ENCODE measurements at places on chromosomes 4 and X.

DNA sequence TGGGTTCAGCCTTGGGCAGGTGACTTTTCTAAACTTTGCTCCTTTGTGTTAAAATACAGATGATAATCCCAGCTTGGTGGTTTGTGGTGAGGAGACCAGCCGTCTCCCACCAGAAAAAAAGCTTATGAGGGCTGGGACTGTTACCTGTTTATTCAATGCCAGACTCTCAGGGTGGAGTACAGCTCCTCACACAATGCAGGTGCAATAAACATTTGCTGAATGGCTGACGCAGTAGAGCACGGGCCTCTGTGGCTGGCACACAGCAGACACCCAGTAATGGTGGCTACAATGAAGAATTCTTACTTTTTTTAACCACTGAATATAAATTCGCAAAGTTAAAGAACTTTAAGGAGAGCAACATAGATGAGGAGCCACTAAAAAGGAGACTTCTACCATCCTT, 30.2 kb downstream of the BEND4 start:
- no peak for DNase-seq

DNA sequence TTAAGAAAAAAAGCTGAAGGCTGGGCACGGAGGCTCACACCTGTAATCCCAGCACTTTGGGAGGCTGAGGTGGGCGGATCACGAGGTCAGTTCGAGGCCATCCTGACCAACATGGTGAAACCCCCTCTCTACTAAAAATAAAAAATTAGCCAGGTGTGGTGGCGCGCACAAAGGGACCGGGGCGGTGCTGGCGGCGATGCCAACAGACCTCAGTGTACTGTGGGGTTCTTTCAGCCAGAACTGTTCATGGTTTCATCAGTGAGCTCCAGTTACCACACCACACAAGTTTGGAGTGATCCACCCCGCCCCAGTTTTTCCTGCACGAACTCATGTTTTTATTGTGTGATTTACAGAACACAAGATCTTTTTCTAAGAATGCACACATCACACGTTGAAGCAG, 21.2 kb upstream of the IRAK1 start:
- DNase-seq, result no peak

GRCh38 chr4:84277923-84278322, 221.2 kb downstream of the NKX6-1 start:
- DNase-seq, result no peak

GRCh38 chr4:84503495-84504437, 4.7 kb upstream of the NKX6-1 start:
- DNase-seq, result peak; percentile 61

All from NCI-H69 (cell line).